ENCODE measurements at places on chromosomes 6 and 20.

DNA sequence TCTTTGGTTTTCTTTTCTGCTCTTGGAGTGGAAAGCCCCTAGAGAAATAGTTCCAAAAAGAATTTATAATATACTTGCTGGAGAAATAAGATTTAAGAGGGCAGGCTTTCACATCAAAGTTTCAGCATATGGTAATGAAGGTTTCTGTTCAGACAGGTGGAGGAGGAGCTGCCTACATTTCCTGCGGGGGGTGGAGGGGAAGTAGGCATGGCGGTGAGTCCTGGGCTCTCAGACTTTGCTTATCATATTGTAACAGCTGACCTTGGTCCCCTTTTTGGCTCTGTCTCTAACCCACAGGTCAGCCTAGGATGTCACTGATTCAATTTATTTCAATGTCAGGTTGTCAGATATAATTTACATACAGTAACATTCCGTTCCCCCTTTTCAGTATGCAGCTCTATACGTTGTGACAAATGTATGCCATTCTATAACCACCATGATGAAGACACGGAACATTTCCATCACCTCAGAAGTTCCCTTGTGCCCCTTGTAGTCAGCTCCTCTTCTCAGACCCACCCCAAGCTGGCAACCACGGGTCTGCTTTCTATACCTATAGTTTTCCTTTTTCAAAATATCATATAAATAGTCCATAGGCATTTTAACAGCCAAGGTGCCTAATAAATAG, 77.6 kb upstream of the GGTLC1 start:
- DNase-seq = peak; percentile 29

DNA sequence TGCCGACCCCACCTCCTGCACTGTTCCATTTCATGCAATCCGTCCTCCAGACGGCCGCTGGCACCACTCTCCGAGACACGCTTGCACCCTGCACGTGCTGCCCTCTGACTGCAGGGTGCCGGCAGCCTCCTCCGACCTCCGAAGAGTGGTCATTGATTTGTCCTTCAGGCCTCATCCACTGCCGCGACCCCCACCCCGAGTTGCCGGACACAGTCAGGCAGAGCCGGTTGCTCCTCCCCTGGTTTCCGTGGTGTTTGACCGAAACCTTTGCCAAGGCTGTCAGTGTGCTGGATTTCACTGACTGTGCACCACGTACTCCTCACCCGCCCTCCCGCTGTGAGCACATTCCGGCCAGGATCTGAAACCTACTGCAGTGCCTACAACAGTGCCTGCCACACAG, 156.4 kb upstream of the PDE10A start:
- DNase-seq = no peak

DNA sequence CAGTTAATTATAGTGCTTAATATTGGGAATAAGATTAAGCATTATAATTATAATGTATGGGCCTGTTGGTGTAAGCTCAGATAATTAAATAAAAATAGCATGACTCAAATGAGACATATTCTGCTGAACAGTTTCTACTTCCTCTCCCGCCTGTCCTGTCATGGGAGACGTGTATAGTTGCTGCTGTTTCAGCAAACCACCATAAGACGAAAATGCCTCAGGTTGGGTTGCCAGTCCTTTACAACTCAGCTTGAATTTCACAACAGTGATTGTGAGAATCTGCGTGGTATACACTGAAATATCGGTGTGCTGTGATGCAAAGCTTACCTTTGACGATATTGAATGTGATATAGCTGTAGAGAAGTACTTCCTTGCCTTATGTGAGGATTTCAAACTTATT, 99.5 kb downstream of the POPDC3 start:
- no peak for DNase-seq

- no peak for DNase-seq
Observed at GRCh38 chr20:49821870-49822331, 9.3 kb downstream of the SLC9A8 start.

GRCh38 chr6:34912715-34913464, 23.8 kb downstream of the ANKS1A start:
- no peak for DNase-seq

- no peak for DNase-seq
Observed at GRCh38 chr20:63957690-63958441, 1.6 kb upstream of the UCKL1 start.

DNA sequence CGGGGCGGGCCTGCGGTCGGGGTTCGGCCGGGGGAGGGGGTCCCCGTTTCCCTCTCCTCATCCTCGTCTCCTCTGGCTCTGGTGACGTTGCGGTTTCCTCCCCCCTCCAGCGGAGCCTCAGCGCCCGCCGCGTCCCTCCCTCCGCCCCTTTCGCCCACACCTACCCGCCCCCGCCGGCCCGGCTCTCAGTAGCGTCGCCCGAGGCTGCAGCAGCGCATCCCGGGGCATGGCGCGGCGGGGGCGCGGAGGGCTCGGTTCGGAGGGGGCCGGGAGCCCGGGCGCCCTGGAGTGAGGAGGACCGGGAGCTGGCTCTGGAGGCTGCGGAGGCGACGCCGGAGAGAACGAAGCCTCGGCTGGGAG, at the start of gene DSE:
TSS of gene DSE (plus strand) at position 188 of the 360 bp plus-strand sequence. CDS start 28,304 bp downstream, outside the sequence.
- DNase-seq = peak; percentile 76

- no peak for DNase-seq
Observed at GRCh38 chr6:16394632-16395031, 156.2 kb downstream of the GMPR start.

DNA sequence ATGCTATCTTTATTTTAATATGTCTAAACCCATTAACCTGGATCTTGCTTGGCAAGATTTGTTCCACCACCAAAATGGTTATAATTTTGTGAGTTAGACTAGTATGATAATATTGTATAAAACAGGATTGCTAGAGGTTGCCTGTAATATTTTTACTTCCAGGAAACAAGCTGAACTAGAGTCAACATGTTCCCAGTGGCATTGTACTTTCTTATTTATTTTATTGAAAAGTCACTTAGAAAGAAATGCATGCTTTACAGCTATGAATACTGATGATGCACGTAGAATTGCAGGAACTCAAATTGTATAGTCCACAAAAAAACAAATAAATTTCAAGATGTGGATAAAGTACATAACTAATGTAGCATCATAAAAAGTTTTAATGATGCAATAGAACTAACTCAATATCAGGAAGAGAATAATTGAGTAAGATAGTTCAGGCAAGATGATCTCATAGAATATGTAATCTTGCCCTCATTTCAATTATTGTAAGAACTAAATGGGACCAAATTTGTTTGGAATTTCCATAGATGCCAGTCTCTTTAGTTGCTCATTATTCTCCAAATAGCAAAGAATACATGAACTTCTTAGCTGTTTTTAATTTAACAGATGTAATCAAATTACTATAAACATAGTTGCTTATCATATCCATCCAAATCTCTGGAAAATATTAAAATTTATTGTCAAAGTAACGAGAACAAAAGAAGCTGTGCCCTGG, 451.8 kb downstream of the COL12A1 start:
- DNase-seq = no peak

DNA sequence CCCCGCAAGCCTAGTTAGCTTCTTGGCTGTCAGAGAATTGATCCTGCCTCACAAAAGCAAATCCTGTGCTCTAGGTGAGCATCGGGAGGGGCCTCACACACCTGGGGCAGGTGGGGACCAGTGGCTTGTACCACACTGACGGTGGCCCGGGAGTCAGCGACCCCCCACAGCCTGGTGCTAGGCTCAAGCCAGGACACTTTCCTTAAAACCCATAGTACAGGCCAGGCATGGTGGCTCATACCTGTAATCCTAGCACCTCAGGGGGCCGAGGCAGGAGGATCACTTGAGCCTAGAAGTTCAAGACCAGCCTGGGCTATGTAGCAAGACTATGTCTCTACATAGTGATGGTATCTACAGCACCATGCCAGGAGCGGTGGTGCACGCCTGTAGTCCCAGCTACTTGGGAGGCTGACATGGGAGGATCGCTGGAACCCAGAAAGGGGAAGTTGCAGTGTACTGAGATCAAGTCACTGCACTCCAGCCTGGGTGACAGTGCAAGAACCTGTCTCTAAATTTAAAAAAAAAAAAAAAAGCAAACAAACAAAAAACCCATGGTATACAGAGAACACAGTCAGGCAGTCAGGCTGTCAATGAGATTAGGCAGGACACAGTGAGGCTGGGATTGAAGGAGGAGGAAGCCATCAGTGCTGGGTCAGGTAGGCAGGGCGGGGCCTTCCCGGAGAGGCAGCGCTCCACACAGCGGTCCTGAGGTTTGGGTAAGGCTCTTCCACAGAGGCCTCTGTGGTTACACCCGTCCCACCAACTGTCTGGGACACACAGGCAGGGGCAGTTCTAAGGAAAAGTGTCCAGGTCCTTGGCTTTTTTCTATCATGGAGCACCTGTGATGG, 41.3 kb downstream of the SYNJ2 start:
- DNase-seq = no peak

DNA sequence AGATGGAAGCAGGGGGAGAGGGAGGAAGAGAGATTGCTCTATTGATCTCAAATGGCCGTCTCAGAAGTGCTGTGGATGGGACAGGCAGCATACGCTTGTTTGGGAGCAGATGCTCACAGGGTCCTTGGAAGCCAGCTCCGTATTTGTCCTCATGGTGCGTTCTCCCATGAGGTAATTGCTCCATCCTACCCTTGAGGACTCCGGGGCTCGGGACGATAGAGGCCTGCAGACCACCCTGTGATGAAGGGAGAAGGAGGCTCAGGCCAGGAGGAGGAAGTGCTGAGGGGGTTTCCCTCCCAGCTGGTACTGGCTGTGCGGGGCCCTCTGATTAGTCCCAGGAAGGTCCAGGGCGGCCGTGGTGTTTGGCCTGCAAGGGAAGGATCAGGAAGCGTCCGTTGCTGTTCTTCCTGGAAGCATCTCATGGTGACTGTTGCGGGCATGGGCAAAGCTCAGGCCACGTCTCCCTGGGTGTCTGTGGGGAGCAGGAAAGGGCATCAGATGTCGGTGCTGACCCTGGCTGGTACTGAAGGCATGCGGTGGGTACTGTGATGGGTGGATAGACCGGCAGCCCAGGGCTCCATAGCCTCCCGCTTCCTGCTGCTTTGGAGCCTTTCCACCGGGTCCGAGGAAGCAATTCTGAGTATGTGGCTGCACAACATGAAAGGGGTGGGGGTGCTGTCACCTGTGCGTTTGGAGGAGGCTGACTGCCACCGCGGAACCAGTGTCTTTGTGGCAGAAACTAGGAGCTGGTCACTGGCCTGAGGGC, 158.3 kb downstream of the SYCP2 start:
- no peak for DNase-seq

DNA sequence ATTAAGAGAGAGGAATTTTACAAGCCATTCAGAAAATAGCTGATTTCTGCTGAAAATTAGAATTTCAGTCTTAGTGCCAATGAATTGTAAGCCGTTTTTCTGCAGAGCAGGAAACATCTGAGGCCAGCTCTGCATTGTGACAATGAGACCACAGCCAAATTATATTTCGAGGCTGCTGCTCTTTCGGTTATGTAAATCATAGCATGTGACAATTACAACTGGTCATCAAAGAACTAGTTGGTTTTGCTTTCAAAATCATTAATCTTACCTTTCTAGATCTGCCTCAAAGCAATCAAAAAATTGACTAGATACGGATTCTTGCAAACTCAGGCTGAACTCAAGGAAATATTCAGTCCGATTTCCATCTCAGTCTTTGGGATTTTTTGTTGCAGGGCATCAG, 33.4 kb upstream of the INSM1 start:
- DNase-seq = no peak

DNA sequence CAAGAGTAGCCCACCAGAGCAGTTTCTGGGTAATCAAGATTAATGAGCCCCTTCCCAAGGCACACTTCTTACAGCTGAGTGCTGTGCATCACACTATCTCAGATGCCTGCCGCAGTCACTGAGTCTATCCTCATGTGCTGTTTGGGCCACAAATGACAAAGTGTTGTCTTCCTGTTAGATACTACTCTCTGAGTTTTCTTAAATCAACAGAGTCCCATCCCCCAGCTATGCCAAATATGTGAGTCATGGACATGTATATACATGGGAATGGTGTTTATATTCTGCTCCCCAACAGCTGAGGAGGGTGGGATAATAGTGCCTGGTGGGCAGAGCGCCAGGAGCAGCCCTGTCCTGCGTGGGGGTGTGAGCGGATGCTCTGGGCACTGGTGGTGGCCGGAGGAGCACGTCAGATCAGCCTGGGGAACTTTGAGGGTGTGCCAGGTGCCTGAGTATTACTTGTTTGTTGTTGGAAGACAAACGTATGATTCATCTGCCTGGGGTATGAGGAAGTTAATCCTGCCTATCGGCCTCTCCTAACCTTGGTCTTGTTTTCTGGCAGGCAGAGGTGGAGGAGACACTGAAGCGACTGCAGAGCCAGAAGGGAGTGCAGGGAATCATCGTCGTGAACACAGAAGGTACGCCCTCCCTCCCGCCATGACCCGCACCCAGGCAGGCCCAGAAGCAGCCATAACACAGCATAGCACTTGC, 9.6 kb downstream of the DYNLRB1 start:
- DNase-seq = no peak

DNA sequence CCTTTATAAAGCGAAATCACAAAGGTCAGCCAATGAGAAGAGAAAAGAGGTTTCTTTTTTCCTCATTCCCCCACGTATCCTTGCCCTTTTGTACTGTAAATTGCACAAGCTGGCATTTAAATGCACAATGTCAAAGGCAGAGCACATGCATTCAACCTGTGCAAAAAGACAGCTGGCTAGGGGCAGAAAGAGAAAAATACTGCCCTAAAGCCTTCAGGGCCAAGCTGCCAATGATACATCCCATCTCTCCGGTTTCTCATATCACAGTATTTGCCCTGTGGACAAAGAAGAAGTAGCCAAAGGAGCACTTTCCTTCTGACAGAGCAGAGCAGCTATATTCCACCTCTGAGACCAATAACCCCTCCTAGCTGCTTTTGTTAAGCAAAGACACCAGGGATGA, 219.2 kb downstream of the TRDN start:
- DNase-seq = no peak

DNA sequence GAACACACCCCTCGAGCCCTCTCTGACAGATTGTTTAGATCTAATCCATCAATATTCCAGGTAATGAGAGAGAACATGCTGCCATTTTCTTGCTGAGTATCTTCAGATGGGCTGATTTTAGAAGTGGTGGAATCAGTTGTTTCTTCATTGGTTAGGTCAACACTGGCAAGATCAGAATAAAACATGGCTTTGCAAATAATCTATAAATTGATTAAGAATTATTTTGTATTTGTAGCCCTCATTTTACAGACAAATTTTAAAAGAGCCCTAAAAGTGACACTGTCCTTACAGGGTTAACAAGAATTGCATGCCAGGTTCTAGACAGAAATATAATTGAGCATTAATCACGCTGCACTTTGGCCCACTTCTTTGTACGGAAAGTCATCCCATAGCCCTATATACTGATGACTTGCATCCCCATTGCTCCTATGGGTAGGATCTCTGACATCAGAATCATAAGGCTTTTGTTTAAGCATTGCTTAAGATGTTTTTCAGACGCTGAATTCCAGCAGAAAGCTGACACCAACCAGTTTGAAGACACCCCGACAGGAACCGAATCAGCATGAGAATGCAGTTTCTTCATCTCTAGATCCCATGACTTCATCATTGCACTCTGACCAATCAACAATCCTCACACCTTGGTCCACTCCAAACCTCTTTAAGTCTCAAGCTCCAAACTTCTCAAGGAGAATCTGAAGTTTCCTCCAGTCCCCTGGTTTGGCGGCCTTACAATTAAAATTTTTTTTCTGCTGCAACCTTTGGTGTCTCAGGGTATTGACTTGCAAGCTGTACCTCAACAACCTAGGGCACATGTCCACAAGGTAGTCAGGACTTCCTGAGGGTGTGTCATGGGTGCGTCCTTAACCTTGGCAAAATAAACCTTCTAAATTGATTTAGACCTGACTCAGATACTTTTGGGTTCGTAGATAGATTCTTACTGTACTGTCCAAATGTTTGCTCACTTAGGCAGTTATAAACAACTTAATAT, 7.8 kb downstream of the TDP2 start:
- no peak for DNase-seq
